ENCODE measurements at places on chromosomes 13 and 19.

DNA sequence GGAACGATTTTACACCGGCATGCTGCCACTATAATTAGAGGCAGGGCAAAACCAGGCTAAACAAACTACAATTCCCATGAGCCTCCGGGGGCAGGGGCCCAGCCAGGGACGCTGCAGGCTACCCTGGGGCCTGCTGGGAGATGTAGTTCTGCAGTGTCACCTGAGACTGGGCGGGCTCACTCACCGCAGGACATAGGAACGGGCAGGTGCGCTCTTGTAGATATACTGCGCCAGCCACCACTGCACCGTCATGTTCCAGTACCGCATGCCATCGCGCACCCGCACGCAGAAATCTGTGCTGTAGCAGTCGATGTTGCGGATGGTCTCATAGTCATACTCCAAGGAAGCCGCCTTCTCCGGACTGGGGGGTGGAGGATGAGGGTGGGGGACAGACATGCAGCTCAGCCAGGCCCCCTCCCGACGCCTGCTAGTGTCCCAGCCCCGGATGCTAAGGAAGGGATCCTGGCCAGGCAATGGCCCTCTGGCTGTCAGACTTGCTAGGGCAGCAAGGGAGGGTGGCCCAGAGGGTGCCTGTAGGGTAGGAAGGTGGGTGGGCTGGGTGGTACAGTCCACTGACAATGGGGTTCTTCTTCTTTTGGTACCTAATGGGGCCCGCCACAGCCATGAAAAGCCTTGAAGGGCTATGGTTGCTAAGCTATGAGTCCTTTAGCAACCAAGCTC lies 5.8 kb upstream of the TMC4 start:
- DNase-seq: no peak

DNA sequence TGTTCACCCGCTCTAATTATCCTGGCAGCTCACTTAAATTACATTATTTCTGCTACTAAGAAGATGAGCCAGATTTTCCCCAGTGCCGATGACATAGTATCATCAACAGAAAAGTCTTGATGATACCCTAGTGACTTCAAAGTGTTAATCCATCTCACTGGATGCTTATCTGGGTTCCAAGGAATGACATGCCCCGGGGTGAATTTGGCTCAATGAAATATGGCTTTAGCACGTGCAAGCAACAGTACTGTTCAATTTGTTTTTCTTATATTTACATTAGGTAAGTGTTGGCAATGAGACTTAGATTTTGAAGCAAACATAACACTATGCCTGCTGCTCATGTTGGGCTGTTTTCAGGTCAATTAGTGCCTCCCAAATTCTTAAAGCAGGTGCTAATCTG lies 548.2 kb upstream of the SLITRK1 start:
- DNase-seq: no peak

DNA sequence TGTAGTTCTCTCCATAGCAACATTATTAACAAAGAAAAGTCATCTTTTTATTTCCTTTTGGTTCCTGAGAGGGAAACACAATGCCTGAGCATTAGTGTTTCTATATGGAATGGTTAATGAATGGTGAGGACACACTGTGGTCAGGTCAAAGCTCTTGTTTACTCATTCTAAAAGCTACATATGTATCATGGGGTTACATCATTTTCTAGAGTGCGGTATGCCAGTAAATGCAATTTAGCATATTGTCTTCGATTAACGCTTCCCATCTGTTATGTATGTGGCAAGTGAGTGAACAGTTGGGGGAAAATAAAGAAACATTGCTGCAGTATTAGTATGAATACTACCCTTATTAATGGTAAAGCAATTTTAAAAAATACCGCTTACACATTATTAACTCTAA lies 1152.2 kb upstream of the SPRY2 start:
- DNase-seq: no peak

- DNase-seq: no peak
These were observed 636 bp downstream of the SF3A2 start for GRCh38 chr19:2237051-2237868.

DNA sequence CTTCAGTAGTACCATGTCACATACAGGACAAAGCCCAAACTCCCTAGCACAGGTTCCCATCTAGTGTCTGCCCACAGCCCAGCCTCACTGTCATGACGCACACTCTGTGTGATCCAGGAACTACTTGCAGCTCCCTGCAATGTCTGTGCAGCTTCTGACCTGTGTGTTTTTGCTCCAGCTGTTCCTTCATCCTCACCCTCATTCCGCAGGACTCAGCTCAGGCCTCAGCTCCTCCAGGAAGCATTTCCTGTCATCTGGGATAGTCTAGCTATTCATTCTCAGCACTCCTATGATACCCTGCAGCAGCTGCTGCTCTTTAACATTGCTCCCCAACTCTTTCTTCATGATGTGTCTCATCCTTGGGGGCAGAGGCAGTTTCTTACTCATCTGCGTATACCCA lies 56.1 kb downstream of the ENOX1 start:
- no peak for DNase-seq

GRCh38 chr19:50051964-50052363 lies 26.2 kb downstream of the ZNF473 start:
- DNase-seq: no peak

Data from activated CD4-positive, alpha-beta T cell treated with anti-CD3 and anti-CD28 coated beads for 1 hour (primary cell).